ENCODE measurements at places on chromosomes 5 and 9.

- DNase-seq = no peak
These were observed 17.4 kb upstream of the LARP1 start for GRCh38 chr5:154737667-154738320.

DNA sequence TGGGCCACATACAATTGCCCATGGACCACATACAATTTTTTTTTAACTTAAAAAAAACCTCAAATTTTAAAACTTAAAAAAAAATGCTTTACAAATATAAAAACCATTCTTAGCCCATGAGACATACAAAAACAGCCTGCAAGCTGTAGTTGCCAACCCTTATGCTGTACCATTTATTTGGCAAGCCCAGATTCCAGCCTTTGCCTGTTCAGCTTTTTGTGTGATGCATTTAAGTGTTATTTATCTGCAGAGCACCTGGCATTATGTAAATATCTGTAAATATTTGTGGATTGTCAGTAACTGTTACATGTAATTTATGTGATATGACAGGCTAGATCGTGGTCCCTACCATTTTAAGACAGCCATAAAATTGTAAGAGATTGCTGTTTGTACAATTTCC lies 32.6 kb downstream of the HEXB start:
- DNase-seq = no peak

- no peak for DNase-seq
These were observed 925.3 kb downstream of the TLE4 start for GRCh38 chr9:80496901-80497556.

DNA sequence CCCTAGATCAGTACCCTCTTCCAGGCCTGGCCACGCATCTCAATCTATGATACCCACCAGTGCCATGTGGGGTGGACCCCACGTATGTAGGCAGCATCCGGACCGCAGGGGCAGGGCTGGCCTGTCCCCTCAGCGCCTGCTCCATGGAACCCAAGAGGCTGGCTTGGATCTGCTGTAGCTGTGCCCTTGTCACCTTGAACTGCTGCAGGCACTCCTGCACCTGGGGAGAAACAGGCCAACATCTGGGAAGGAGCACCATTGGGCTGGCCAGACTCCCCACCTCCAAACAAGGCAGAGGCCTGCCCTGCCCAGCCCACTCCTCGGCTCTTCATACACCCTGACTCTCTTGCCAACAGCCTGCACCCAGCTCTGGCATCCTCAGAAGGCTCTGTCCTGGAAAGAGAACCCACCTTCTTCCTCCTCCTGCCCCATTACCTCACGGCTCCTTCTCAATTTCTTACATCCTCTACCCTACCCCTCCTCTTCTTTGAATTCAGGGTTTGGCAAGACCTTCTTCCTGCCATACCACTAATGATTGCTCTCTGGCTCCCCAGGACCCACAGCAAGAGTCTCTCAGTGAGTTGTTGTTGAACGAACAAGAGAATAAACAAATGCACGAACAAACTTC lies 7.7 kb downstream of the HK3 start:
- DNase-seq = no peak

DNA sequence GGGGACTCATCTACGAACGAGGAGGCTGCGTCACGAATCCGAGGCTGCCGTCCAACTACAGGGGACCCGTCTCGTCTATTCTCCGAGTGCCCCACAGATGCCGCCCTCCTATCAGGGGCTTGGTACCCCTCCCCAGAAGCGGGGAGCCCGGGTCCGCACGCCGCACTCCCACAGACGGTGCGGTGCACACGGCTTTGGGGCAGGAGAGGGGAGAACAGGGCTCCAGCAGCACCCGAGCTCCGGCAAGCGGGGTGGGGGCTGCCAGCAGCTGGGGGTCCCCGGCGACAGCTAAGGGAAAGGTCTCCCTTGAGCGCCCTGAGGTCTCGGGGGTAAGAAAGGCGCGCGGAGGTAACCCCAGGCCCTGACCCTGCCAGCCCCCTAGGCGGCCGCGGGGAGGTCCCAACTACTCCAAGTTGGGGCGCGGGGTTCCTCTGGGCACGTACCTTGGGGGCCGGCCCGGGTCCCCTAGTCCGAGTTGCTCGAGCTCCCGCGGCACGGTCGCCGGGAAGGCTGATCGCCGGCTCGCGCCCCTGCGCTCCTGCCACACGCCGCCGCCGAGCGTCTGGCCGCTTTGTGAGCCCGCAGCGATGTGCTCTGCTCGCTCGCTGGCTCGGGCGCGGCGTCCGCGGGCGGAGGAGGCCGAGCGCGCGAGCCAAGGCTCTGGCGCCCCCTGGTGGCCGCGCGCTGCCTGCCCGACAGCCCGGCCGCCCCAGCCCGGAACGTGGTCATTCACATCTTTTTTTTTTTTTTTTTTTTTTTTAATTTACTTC lies at the start of gene SPOCK1:
Gene SPOCK1 (minus strand): TSS at position 591 of the 770 bp plus-strand sequence.
- peak; percentile 25 for DNase-seq

GRCh38 chr5:142437563-142437962 lies 112.7 kb upstream of the SPRY4 start:
- DNase-seq = no peak

GRCh38 chr5:141692919-141693725 lies 11.1 kb upstream of the ARAP3 start:
- DNase-seq = peak; percentile 65

- DNase-seq = no peak
These were observed 60.1 kb downstream of the GALNT12 start for GRCh38 chr9:98867429-98868168.

GRCh38 chr9:15086156-15086763 lies 176.0 kb upstream of the FREM1 start:
- no peak for DNase-seq

GRCh38 chr9:89543621-89544278 lies 45.8 kb upstream of the SEMA4D start:
- no peak for DNase-seq

DNA sequence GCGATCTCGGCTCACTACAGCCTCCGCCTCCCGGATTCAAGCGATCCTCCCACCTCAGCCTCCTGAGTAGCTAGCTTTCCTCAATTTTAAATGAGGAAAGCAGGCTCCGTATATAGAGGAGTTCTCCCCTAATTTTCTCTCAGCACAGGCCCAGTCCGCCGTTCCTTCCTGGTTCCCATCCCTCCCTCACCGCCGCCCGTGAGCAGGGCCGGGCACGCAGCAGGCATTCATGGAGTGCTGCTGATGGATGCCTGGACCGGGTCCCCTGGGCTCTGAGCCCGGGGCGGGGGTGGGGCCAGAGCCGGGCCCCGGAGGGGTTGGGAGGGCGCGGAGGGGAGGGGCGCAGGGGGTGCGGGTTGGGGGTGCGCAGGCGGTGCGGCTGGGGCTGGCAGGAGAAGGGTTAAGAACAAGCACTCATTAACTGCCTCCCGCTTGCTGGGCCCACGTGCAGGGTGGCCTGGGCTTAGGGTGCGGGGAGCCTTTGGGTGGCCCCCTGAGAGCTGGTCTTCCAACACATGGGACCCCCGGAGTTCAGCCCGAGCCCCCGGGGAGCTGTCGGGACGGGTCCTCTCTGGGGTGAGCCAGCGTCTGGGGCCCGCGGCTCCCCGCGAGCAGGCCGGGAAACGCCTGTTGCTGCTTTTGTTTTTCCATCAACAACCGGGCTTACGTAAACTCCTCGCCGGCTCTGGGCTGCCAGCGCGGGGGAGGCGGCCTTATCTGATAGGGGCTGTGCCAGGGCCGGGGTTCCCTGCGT lies 33.7 kb downstream of the LHX2 start:
- no peak for DNase-seq

- no peak for DNase-seq
These were observed 47.5 kb downstream of the STX17 start for GRCh38 chr9:99953861-99954507.

DNA sequence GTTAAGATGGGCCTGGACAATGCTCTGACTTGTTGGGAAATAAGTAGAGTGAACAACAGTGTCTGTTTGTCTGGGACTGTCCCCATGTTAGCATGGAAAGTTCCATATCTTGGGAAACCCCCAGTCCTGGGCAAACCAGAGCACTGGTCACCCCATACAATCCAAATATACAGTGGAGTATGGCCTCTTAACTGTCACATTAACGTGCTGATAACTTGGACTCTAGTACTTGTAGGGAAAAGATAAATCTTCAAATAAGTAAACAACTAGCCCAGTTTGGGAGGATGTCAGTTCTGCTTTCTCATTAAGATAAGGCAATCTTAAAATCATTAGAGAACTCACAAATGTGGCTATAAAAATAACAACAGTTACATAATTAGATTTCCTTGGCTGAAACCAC lies 47.6 kb upstream of the JAK2 start:
- no peak for DNase-seq

DNA sequence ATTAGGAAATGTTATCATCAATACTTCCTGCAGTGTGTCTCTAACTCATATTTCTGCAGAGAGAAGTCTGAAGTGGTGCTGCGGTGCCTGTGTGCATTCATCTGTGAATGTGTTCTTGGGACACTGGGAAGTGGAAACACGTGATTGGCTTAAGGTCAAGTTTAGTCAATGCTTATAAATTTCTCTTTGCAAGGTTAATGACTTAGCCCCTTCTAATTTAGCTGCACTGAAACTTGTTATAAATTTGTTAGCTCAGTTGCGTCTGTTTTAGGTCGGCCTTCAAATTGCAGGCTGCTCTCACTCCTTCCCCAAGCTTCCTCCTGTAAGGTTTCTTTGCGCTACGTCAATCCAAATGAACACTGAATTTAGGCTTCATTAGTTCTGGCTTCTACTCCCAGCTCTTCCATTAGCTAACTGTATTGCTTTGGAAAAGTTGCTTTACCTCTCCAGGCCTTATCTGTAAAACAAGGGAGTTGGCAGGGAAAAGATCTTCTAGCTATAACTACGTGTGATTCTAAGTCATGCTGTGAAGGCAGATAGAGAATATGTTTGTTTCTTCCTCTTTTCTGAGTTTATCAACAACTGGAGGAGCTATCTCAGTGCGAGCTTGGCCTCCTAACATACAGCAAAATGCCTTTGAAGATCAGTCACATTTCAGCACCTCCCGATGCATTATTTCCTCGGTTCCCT lies 341.8 kb downstream of the NFIB start:
- DNase-seq = no peak

GRCh38 chr5:102986074-102986473 lies 133.9 kb downstream of the GIN1 start:
- DNase-seq = no peak

DNA sequence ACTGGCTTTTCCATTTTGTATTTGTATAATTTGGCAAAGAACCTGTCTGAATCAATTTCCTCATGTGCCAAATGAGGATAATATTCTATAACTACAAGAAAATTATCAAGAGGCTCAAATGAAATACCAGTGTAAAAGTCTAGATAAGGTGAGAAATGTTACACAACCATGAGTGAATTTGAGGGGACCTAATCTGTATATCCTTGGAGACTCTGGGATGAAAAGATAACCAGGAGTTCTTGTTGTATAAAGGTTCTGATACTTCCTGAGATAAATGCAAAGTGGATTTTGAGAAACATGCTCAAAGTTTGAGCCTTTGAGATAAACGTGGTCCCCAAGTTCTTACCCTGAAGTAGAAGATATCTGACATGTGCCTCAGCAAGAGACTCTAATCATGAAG lies 120.3 kb upstream of the SLC12A2 start:
- no peak for DNase-seq

DNA sequence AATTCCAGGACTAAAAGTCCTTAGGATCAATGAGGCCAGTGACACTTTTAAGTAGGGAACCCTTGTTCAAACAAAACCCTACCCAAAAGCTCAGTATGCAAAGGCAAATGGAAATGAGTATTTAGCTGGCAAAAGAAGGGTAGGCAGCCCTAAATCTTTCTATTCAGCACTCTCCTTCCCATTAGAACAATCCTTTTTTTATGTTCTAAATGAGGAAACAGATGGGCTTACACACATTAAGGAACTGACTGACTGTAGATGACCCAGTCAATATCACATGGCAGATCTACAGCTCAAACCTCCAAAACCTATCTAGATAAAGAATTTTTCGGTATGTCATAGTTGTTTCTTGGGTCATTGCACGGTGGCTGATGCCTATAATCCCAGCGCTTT lies 7.2 kb downstream of the CSNK1A1 start:
- DNase-seq = no peak

DNA sequence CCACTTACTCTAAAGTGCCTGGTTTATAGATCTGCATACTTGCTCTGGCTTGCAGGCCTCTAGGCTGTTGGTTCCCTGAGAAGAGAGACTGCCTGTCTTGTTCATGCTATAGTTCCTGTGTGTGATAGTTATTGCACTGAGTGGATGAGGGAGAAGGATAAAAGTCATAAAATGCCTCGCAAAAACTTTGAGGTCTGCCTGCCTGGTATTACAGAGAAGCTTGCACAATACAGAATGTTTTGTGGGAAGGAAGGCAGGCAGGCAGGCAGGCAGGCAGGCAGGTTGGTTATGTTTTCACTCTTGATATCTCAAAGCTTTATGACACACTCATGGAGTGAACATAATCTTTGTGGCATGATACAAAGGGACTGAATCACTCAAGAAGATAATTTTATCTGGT lies 287.1 kb downstream of the SLIT3 start:
- DNase-seq = no peak

DNA sequence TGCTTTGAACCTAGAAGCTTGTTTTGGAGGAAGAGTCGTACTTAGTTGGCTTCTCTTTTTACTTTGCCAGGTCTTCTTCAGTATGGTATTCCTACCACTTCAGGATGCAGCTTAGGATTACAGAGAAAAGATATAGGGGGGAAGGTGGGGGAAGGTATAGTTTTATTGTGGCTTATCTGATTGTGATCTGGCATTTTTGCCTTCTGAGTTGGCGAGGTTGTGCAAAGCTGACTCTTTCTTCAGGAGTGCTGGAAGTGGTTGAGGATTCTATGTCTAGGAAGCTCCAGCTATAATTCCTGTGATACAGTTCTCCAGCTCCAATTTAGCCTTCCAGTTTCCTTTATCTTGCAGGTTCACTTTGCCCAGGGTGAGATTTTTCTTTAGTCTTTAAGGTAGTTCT lies 7.0 kb downstream of the CDC42SE2 start:
- no peak for DNase-seq

GRCh38 chr5:51208296-51208695 lies 175.0 kb upstream of the ISL1 start:
- DNase-seq = no peak

DNA sequence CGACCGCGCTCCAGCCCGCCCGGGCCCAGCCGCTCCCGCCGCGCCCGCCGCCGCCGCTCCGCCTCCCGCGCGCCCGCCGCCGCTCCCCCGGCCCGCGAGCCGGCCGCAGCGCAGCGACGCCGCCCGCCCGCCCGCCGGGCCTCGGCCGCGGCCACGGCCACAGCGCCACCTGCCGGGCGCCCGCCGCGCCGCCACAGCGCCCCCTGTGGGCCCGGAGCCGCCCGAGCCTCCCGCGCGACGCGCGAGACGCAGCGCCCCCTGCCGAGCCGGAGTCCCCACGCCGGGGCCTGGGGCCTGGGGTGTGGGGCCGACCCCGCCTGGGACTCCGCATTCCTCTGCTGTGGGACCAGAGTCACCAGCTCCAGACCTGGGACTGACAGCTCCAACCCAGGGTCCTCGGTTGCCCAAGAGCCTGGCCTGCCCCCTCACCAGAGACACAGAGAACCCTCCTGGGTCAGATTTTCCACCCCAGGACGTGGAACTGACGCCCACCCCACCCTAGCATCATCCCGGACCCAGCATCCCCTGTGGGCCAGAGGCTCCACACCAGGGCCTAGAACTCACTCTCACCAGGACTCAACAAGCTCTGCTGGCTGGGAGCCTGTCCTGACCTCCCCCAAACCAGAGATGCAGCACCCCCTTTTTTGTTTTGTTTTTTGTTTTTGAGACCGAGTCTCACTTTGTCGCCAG lies at the start of gene RAPGEF1:
Gene RAPGEF1 (minus strand): TSS at position 118 of the 690 bp plus-strand sequence. CDS start 246 bp downstream, outside the sequence.
- peak; percentile 81 for DNase-seq

All from stimulated activated CD4-positive, alpha-beta T cell treated with anti-CD3 and anti-CD28 coated beads, Interleukin-1b, Interleukin-23, amount 100 ng/mL, for 24 hours (primary cell).